ENCODE measurements at places on chromosomes 7 and 10.

DNA sequence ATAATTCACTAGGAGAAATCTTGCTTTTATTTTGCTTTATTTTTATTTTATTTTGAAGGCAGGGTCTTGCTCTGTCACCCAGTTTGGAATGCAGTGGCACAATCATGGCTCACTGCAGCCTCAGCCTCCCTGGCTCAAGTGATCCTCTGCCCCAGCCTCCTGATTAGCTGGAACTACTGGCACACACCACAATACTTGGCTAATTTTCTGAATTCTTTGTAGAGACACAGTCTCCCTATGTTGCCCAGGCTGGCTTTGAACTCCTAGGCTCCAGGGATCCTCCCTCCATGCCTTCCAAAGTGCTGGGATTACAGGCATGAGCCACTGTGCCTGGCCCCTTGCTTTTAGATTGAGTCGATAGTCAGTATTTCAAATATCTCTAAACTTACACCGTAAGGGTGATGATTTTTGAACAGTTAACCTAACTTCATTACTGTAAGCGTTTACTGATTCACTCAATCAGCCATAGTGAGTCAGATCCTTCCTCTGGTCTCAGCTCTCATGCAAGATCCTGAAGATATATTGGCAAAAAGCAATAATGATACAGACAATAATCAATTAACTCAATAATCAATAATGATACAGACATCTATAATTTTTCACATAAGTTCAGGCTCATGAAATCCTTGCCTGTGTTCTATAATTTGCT is 239.5 kb downstream of the KIAA1217 start:
- DNase-seq: no peak

DNA sequence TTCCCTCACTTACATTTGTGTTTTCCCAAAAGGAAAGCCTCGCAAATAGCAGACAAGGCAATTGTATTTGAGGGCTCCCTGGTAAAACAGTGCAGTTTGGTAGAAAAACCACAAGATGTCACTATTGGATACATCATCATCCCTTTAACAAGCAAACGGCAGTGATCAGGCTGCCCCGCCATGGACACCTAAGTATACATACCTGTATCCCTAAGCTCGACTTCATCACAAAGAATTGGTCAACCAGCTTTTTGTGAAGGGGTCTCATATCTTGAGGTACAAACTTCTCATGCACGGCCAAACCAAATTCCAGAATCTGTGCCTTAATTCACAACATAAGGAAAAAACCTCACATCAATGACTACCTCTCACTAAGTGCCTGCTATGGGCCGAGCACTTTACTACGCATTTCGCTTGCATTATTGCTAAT is 179.5 kb upstream of the IMMP2L start:
- DNase-seq: no peak

DNA sequence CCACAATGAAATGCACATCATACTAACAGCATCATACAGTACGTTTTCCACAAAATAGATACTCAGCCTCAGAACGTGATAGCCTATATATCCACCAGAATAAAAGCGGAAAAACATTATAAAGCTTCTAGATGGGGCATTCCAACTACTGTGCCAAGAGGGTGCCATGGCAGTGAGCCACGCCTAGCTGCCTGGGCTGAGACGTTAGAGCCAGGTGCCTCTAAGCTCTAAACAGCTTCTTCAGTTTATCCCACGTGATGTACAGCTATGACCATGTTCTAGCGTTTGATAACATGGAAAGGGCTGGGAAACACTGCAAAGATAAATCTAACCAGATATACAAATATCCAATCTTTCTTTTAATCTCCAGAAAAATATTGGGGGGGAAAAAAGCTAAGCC is 17.8 kb downstream of the USP6NL start:
- DNase-seq: no peak

- DNase-seq: no peak
These were observed 4.8 kb downstream of the LAMB1 start for GRCh38 chr7:107998150-107998549.

DNA sequence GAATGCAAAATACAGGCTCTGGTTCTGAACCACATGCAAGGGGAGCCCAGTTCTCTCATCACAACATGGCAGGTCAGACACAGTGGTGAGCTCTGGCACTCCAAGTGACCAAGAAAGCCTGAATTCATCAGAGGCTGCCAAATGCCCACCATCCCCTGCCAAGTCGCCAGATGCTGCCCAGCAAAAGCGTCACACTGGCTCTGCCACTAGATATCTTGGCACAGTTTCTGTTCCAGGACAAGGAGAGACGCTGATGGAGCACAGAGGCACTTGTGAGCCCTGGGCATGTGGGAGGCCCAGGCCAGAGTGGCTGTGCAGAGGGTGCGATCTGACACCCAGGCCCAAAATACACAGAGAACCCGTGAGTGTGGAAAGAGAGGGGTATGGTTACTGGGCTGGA is 57.8 kb downstream of the GAD2 start:
- DNase-seq: no peak

All from stimulated activated CD4-positive, alpha-beta T cell treated with anti-CD3 and anti-CD28 coated beads, Interleukin-1b, Interleukin-23, amount 100 ng/mL, for 1 hour (primary cell).